ENCODE measurements at places on chromosomes 6 and 20.

DNA sequence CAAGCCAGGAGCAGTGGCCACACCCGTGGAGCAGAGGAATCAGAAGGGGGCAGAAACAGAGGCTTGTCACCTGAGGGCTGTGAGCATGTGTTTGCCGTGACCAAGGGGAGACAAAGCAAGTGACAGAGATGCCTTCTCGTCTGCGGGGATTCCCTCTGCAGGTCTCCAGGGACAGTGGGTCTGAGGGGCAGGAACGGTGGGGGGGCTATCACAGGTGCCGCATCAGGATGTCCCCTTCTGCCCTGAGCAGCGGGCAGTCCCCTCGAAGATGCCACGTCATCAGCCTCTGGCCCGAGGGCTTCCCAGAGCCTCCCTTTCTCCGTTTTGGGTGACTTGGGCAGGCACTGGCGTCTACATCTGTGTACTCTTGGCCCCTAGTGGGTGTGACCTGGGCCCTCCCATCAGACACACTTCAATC, 338.7 kb downstream of the PREX1 start:
- DNase-seq, result no peak

GRCh38 chr6:80489911-80490635, 383.6 kb downstream of the BCKDHB start:
- no peak for DNase-seq

GRCh38 chr6:51768087-51768486, 319.3 kb downstream of the PKHD1 start:
- DNase-seq, result no peak

GRCh38 chr20:57003012-57003411, 263.4 kb downstream of the BMP7 start:
- DNase-seq, result no peak
